ENCODE measurements at places on chromosomes 12 and 14.
A peak's percentile ranks its signal among the peaks of the same experiment; 100 is the strongest.

GRCh38 chr14:102008891-102009290 is 44.5 kb downstream of the DYNC1H1 start:
- no peak overlapping the region for H3K27ac ChIP-seq
- H3K27me3 ChIP-seq = no peaks in the 10 kb centered on the region
- H3K4me3 ChIP-seq = no peak overlapping the region
- no peaks in the 10 kb centered on the region for H3K4me1 ChIP-seq

GRCh38 chr14:89040460-89041256 is 216.2 kb downstream of the TTC8 start:
- H3K4me3 ChIP-seq = peak overlapping the region; percentile 66
- peaks cover 34% of the 10 kb centered on the region for H3K27me3 ChIP-seq
- H3K4me1 ChIP-seq = peaks cover 1% of the 10 kb centered on the region
- DNase-seq = peak; percentile 68
- no peak overlapping the region for H3K27ac ChIP-seq

- DNase-seq = no peak
- H3K36me3 ChIP-seq = no peaks in the 10 kb centered on the region
- H3K27ac ChIP-seq = no peak overlapping the region
- no peak overlapping the region for H3K4me3 ChIP-seq
- H3K4me1 ChIP-seq = peaks cover 12% of the 10 kb centered on the region
- peaks cover 7% of the 10 kb centered on the region for H3K27me3 ChIP-seq
Observed at GRCh38 chr14:55454264-55455002, 14.0 kb upstream of the TBPL2 start.

- H3K27me3 ChIP-seq = no peaks in the 10 kb centered on the region
- H3K27ac ChIP-seq = no peak overlapping the region
- peaks cover 7% of the 10 kb centered on the region for H3K4me1 ChIP-seq
- peak; percentile 24 for DNase-seq
Observed at GRCh38 chr12:6735448-6736191, 11.8 kb downstream of the COPS7A start.

- H3K4me3 ChIP-seq = no peak overlapping the region
- no peak for DNase-seq
- H3K27ac ChIP-seq = no peak overlapping the region
- peaks cover 15% of the 10 kb centered on the region for H3K4me1 ChIP-seq
- no peaks in the 10 kb centered on the region for H3K36me3 ChIP-seq
- H3K27me3 ChIP-seq = peaks cover 30% of the 10 kb centered on the region
Observed at GRCh38 chr12:12896260-12896659, 4.9 kb downstream of the GPRC5A start.

DNA sequence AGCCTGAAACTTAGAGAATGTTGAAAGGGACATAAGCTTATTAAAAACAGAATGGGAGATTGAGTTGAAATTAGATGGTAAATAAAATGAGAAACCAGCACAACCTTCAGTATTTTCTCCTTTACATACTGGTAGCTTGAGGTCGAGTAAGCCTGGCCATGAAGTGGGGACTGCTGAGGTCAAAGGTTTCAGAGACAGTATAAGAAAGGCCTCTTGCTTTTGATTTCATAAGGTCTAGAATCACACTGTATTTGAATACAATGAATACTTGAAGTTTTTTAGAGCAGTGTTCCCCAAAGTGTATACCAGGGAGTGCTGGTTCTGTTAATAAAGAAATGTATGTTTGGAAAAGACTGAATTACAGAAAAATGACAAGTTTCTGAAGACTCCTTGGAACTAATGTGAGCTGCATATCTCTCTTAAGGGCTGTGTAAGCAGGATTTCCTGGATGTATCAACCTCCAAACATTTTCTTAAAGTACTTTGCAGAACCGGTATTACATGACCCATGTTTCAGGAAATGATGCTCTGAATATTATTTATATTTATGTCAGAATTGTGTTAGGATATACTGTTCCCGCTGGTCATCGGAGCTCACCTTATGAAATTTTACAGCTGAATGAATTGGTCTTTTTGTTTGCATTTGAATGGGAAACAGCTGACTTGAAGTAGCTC is 85.0 kb downstream of the AKAP6 start:
- H3K4me1 ChIP-seq = no peaks in the 10 kb centered on the region
- no peak overlapping the region for H3K27ac ChIP-seq
- peaks cover 2% of the 10 kb centered on the region for H3K27me3 ChIP-seq
- no peak overlapping the region for H3K4me3 ChIP-seq

DNA sequence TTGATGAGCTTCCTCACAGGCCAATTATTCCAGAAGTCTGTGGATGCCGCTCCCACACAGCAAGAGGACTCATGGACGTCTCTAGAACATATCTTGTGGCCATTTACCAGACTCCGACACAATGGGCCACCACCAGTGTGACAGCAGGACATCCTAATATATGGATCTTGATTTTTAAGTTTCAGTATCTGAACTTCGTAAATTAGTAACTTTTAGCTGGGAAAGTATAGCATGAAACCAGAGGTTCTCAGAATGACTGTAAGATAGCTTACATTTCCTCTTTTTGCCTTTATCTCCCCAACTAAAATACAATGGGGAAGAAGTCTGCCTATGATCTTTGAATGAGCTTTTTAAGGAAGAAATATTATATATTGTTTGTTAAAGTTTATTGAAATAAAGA is 87.0 kb downstream of the DNAI7 start:
- no peak for DNase-seq
- peaks cover 5% of the 10 kb centered on the region for H3K4me1 ChIP-seq
- H3K27me3 ChIP-seq = no peaks in the 10 kb centered on the region
- no peak overlapping the region for H3K27ac ChIP-seq
- no peak overlapping the region for H3K4me3 ChIP-seq

DNA sequence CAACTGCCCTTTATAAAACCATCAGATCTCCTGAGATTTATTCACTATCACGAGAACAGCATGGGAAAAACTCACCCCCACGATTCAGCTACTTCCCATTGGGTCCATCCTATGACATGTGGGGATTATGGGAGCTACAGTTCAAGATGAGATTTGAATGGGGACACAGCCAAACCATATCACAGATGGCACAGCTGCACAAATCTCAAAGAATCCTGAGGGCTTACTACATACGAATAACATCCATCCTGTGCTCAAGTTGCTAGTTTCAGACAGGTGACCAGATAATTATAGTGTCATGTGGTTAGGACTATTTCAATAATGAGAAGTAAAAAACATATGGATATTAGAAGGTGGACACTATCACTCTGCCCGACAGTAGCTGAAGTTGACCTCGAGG is 211.2 kb downstream of the NUAK1 start:
- H3K4me3 ChIP-seq = no peak overlapping the region
- peaks cover 5% of the 10 kb centered on the region for H3K4me1 ChIP-seq
- H3K36me3 ChIP-seq = no peaks in the 10 kb centered on the region
- no peak for DNase-seq
- H3K27ac ChIP-seq = no peak overlapping the region
- H3K27me3 ChIP-seq = peaks cover 5% of the 10 kb centered on the region

DNA sequence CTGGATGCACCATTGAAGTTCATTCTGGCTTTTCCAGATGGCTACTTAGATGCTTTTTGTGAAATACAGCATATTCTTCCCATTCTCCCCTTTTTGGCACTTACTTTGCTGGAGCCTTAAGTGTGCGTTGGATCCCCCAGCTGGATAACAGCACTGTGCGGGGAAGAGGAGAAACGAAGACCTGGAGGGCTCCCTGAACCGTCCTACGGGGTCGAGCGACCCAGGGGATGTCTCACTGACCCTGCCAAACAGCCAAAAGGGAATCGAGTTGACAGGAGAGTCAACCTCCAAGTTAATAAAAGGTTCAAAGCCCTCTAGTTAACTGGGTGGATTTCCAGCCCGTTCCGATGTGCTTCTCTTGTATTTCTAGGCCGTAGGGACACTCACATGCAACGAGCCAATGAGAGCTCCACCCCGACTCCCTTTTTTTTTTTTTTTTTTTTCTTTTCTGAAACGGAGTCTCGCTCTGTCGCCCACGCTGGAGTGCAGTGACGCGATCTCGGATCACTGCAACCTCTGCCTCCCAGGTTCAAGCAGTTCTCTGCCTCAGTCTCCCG is 1.0 kb upstream of the CAMKK2 start:
- peaks cover 4% of the 10 kb centered on the region for H3K27me3 ChIP-seq
- DNase-seq = no peak
- H3K4me3 ChIP-seq = peak overlapping the region; percentile 85

GRCh38 chr14:64848239-64848638 is 31.5 kb downstream of the SPTB start:
- H3K27ac ChIP-seq = no peak overlapping the region
- no peak overlapping the region for H3K4me3 ChIP-seq
- H3K4me1 ChIP-seq = peaks cover 5% of the 10 kb centered on the region
- DNase-seq = no peak

GRCh38 chr12:78490861-78491260 is 373.7 kb upstream of the SYT1 start:
- no peaks in the 10 kb centered on the region for H3K27me3 ChIP-seq
- H3K4me1 ChIP-seq = no peaks in the 10 kb centered on the region
- no peaks in the 10 kb centered on the region for H3K36me3 ChIP-seq
- no peak for DNase-seq
- H3K4me3 ChIP-seq = no peak overlapping the region

DNA sequence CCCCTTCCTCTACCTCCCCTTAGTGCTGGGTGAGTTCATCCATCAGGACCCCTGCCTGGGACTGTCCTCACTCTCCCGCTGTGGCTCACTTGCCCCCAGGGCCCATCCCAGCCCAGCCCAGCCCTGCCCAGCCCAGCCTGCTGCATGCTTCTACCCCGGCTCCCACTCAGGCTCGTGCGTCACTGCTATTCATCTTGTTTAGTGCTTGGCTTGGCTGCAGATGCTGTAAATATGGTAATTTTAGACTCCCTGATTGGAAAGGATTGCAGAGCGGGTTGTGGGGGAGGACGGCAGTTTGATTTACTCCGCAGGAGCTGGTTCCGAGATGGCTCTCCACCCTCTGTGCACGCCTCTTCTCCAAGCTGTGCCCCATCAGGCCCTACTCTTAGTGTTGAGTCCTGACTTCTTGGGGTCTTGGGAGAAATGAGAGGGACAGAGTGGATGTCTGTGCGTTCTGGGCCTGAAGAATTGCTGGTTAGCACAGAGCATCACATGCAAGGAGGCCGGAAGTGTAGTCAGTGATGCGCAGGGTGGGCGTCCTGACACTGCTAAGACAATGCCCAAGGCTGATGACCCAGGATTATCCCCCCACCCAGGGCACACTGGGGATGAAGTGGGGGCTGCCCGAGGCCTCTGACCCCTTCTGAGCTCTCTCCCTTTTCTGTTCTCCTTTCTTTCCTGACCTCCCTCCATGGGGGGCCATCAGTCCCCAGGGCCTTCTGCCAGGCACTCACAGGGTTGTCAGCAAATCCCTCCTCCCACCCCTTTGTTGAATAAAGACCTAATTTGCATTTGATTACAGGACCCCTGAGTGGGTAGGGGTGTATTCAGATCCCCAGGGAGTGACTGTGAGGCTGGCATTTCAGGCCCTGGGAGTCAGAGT is 244.4 kb downstream of the ZFP36L1 start:
- H3K4me3 ChIP-seq = no peak overlapping the region
- H3K27ac ChIP-seq = no peak overlapping the region
- H3K4me1 ChIP-seq = peaks cover 6% of the 10 kb centered on the region
- no peaks in the 10 kb centered on the region for H3K27me3 ChIP-seq

- no peaks in the 10 kb centered on the region for H3K4me1 ChIP-seq
- H3K27ac ChIP-seq = no peak overlapping the region
- H3K4me3 ChIP-seq = no peak overlapping the region
- peaks cover 40% of the 10 kb centered on the region for H3K27me3 ChIP-seq
- no peaks in the 10 kb centered on the region for H3K36me3 ChIP-seq
- DNase-seq = no peak
Observed at GRCh38 chr14:23366426-23366921, 1.5 kb upstream of the EFS start.

DNA sequence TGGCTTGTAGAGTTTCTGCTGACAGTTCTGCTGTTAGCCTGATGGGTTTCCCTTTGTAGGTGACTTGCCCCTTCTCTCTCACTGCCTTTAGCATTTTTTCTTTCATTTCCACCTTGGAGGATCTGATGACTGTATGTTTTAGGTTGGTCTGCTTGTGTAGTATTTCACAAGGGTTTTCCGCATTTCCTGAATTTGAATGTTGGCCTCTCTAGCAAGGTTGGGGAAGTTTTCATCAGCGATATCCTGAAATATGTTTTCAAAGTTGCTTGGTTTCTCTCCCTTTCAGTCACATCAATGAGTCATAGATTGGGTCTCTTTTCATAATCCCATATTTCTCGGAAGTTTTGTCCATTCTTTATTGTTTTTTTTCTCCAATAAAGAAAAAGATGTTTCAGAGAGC is 11.4 kb downstream of the NOPCHAP1 start:
- H3K4me1 ChIP-seq = peaks cover 3% of the 10 kb centered on the region
- H3K27ac ChIP-seq = no peak overlapping the region
- H3K27me3 ChIP-seq = no peaks in the 10 kb centered on the region
- no peak overlapping the region for H3K4me3 ChIP-seq

DNA sequence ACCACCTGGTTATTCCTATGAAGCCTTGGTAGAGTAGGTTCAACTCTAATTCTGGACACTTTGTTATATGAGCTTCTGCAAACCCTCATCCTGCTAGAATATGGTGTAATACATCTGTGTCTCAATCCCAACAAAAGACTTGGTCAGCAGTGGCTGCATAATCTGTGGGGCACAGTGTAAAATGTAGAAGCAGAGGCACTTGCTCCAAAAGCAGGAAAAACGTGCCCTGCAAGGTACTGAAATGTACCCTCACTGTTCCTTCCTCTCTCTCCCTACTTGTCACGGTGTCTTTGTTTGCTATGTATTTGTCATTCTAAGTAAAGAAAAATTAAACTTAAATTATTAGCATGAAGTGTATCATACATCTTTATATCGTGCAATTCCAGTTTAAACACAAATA is 267.9 kb downstream of the BCL11B start:
- no peaks in the 10 kb centered on the region for H3K4me1 ChIP-seq
- no peak overlapping the region for H3K27ac ChIP-seq
- H3K36me3 ChIP-seq = no peaks in the 10 kb centered on the region
- no peaks in the 10 kb centered on the region for H3K27me3 ChIP-seq

- H3K27ac ChIP-seq = no peak overlapping the region
- H3K36me3 ChIP-seq = no peaks in the 10 kb centered on the region
- H3K4me3 ChIP-seq = no peak overlapping the region
- H3K27me3 ChIP-seq = no peaks in the 10 kb centered on the region
Observed at GRCh38 chr14:78417532-78417931, 247.4 kb downstream of the NRXN3 start.

- H3K27ac ChIP-seq = no peak overlapping the region
- H3K4me1 ChIP-seq = no peaks in the 10 kb centered on the region
- H3K36me3 ChIP-seq = no peaks in the 10 kb centered on the region
- H3K4me3 ChIP-seq = no peak overlapping the region
- DNase-seq = no peak
Observed at GRCh38 chr12:128684352-128684751, 139.4 kb downstream of the SLC15A4 start.

GRCh38 chr12:95918194-95918993 is 24.0 kb downstream of the CCDC38 start:
- no peaks in the 10 kb centered on the region for H3K4me1 ChIP-seq
- peak; percentile 34 for DNase-seq
- H3K27ac ChIP-seq = no peak overlapping the region

DNA sequence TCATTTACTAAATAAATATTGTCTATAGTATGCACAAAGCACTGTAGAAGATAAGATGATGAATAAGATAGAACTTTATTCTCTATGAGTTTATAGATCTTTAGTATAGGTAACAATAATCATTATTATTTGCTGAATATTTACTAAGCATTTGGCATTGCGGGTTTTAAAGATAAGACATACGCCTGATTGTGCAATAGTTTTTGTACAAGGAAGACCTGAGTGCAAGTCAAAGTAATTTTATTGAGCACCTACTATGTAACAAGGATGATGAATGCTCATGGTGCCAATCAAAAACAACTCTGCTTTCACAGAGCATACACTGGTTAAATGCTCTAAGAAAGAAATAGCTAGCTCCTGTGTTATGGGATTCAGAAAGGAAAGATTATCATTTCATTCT is 1461.7 kb upstream of the FLRT2 start:
- no peak overlapping the region for H3K4me3 ChIP-seq
- no peaks in the 10 kb centered on the region for H3K27me3 ChIP-seq
- no peak for DNase-seq
- no peaks in the 10 kb centered on the region for H3K4me1 ChIP-seq
- no peak overlapping the region for H3K27ac ChIP-seq
